ENCODE measurements at places on chromosomes 1 and 21.
A peak's percentile ranks its signal among the peaks of the same experiment; 100 is the strongest.

DNA sequence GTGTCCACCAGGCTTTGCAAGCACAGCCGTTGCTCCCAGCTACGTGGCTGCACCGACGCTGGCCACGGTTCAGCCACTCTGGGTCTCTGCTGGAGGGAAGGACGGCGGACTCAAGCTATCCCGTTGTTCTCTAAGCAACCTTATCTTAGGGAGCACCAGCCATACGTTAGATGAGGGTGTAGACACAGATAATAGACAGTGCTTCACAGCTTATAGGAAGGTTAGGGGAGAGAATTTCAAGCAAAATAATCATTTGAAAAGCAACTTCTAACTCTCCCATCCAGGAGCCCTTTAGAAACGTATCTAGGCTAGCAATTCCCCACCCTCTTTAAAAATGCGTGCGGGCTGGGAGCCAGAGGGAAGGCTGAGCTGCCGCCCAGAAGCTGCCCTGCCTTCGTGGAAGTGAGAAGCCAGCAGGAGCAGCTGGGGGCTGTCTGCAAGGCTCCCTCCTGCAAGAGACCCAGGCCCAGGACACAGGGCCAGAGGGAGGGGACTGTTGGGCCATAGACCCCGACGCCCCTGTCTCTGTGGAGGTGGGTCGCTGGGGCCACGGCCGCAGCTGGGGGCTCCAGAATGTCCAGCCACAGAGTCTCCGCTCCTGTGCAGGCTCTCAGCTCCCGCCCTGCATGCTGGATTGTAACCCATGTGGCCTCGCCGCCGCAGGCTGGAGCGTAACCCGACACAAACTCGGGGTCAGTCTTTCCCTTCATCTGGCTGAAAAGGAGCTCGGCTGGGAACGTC is 31.2 kb upstream of the COL6A2 start:
- DNase-seq: no peak

DNA sequence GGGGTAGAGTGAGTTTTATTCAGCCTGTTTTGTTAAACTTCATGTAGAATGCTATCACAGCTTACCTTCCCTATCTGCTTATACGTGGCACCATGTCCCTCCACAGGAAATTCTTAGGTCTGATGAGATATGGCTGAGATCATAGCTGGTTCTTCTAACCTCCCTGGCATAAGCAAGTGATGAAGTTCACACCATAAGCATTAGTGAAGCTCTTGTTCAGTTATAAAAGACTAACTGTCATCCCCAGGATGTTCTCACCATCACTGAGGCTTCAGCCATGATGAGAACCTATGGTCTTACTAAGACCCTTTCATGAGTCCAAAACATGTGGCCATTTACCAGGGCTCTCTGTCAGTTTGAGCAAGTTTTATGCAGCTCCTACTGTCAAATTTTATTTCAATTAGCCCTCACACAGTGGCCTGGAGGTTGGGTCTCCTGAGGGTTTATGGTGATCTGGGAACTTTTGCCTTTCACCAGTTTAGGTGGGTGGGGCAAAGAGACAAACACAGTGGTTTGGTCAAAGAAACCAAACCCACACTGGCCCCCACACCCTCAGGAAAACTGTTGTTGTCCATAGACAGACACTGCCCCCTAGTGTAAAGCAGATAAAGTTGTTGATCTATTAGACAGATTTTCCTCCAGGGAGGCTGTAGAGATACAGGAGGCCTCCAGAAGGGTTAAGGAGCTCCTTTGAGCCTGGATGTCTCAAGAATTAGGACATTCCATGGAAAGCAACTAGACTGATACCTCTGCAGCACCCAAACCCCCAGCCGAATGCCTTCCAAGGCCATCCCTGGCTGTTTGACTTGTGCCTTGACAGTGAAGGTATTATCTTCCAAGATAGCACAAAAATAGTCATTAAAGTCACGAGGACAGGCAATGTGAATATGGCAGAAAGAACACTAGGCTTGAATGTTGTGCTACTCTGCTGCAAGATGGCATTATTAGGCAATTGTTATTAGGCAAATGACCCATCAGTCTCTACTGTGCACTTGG is 5.0 kb downstream of the SLC22A15 start:
- DNase-seq: peak; percentile 37

- no peak for DNase-seq
Observed at GRCh38 chr1:214665606-214666110, 62.7 kb downstream of the CENPF start.

- peak; percentile 44 for DNase-seq
Observed at GRCh38 chr1:11784993-11785769, 20.6 kb downstream of the MTHFR start.

DNA sequence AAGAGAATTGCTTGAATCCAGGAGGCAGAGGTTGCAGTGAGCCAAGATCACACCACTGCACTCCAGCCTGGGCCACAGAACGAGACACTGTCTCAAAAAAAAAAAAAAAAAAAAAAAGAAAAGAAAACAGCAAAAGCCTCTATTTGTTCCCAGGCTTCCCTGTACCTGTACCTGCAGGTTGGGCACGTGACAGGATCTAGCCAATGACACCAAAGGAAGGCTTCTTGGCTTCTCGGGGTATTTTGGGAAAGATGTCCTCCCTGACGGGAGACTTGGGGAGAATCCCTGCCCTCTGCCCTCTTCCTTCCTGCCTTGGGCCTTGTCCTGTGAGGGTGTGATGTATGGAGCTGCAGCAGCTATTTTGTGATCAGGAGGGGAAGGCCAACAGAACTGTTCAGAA is 22.8 kb downstream of the TMCO4 start:
- no peak for DNase-seq

DNA sequence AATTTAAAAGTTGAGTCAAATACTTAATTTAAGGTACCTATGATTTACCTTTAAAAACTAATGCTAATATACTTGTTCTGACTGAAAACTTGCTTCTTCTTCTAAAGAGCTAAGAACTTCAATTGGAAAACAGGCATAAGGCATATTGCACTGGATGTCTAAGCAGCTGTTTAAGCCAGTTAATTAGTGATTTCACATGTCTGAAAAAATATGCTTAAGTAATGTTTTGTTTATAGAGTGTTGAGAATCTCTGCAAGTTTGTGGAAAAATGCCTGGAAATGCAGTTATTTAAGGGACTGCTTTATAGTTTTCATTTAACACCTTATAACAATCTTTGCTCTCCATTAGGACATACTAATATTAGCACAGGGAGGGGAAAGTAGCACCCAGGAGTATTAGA is 28.2 kb downstream of the UBE2U start:
- DNase-seq: no peak

DNA sequence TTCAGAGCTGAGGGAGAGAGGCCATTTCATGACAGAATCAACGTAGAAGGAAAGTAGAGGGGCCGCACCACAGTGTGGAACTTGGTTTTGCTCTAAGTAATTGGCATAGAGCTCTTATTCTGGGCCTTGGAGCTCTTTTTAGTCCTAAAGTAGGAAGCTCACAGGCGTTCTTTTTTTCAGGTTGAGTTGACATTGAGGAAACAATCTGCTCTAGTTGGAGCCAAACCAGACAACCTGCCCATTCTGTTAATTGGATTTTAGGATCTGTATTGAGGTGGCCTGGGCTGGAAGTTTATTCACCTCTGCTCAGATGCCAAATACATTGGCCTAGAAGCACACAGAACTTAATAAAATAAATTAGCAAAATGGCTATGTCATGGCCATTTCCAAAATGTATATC is 1093.9 kb downstream of the ADGRL2 start:
- DNase-seq: no peak

GRCh38 chr1:180027949-180028445 is 73.4 kb downstream of the CEP350 start:
- no peak for DNase-seq

DNA sequence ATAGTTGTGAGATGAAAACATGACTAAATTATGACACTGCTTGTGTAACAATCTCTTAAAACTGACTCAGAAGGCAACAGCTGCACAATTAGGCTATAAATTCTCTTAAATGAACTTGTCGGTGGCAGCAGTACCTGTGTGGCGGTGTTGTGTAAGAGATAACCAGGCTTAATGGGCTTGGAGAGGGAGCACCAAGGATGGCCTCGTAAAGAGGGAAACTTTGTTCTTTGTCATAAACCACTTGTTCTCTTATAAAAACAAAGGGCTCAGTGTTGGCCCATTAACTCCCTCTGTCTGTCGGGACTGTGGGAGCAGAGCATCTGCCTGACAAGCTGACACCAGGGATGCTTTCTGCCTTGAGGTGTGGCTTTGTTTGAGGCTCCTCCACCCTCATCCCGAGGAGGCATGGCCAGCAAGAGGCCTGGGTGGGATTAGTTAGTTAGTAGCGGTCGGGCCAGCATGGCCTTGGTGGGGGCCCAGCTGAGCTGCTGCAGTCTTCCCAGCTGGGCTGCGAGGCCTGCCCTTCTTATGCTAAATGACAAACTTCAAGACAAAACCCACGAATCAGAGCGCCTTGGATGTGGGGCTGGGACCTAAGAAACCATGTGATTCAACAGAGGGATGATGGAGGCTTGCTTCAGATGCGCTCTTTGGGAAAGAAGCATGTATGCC is 171.4 kb downstream of the CAMTA1 start:
- DNase-seq: no peak

DNA sequence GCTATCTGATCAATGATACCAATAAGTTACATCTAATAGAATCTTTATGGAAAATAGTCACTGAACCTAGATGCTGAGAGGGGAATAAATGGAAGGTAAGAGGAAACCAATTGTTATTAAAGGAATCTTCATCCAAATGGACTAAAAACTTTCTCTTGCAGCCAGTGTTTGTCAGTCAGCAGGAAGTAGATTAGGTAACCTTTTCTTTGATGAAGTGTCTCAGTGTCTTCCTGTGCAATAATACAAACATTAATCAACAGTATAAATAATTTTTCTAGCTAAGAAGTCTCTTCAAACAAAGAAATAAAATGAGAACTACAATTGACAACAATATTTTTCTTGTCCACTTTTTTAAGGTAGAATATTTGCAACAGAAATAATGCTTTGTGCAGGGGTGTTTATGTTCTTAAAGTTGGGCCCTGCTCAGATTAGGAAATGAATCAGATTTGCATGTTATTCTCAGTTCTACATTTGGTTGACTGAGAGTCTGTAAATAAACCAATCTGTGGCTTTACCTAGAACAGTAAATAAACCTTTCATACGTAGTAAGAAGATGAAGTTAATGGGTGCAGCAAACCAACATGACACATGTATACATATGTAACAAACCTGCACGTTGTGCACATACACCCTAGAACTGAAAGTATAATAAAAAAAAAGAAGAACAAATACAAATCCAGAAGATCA is 391.4 kb downstream of the MRPL39 start:
- DNase-seq: no peak

DNA sequence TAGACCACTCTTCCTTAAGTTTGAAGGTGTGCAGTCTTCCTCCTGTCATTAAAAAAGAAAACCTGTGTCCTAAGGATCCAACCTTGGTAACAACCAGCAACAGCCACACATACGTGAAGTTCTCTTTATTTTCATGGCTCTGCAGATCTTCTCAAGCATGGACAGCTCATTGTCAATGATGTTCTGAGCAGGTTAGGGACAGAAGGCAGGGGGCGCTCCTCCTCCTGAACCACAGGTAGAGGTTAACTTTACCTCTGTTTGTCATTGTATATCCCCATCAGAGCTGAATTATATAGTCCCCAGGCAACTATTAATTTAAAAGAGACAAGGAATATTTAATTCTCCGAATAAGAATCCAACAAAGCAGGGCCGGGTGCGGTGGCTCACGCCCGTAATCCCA is 52.5 kb upstream of the CR2 start:
- no peak for DNase-seq

GRCh38 chr1:193472838-193473398 is 286.5 kb upstream of the B3GALT2 start:
- DNase-seq: no peak

- DNase-seq: no peak
Observed at GRCh38 chr1:100440075-100440809, 87.9 kb downstream of the CDC14A start.

- no peak for DNase-seq
Observed at GRCh38 chr1:241330619-241331327, 26.2 kb downstream of the RGS7 start.

DNA sequence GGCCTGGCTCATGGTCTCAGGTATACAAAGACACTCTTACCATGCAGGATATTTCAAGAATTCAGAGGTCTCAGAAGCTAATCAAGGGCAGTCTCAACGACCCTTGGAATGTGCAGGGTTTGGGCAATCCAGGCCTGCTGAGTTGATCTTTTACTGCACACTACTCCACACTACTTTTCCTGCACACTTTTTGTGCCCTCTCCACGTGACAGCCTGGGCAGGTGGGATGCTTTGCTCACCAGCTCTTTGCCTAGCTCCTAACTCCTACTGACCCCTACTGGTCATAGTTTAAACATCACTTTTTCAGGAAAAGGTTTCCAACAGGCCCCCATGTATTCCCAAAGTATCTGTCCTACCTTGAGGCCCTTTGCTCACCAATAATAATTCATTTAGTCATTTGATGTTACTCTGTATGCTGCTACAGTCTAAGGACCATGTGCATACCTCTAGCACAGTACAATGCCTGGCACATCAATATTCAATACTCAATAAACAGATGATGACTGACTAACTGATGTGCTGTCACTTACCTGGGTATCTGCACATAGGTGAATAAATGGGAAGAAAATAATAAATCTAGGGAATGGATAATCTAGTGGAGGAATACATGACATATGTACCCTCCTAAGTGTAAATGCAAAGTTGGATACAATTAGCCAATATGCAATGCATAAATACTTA is 9.6 kb downstream of the DUSP23 start:
- DNase-seq: peak; percentile 25

- DNase-seq: no peak
Observed at GRCh38 chr1:20342294-20343148, 51.8 kb downstream of the VWA5B1 start.

- DNase-seq: no peak
Observed at GRCh38 chr1:110390096-110390495, 730 bp downstream of the SLC16A4 start.

GRCh38 chr1:233433436-233434210 is 106.1 kb downstream of the MAP3K21 start:
- no peak for DNase-seq

GRCh38 chr1:230301322-230301721 is 124.8 kb downstream of the PGBD5 start:
- DNase-seq: no peak

DNA sequence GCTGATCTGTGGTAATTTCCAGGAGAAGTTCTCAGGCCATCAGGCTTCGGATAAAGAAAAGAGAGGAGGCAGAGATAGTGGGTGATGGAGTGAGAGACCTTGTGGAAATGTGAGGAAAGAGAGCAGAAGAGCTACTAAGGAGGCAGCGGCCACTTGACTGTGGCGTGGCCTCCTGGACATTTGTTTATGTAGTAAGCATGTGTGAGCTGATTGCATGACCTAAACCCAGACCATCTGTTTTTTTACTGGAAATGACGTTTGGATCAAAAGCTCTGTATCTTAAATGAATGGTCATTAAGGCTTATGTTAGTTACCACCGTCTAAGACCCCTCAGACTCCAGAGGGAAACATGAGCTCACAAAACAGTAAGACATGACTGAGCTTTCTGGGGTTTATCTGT is 13.6 kb downstream of the ATP1B1 start:
- no peak for DNase-seq

- DNase-seq: no peak
Observed at GRCh38 chr21:37658817-37659458, 257.3 kb downstream of the KCNJ6 start.

GRCh38 chr1:197392541-197392940 is 124.5 kb downstream of the CRB1 start:
- DNase-seq: no peak

Measured in CMK (cell line).